ENCODE measurements at places on chromosomes 2 and 18.

DNA sequence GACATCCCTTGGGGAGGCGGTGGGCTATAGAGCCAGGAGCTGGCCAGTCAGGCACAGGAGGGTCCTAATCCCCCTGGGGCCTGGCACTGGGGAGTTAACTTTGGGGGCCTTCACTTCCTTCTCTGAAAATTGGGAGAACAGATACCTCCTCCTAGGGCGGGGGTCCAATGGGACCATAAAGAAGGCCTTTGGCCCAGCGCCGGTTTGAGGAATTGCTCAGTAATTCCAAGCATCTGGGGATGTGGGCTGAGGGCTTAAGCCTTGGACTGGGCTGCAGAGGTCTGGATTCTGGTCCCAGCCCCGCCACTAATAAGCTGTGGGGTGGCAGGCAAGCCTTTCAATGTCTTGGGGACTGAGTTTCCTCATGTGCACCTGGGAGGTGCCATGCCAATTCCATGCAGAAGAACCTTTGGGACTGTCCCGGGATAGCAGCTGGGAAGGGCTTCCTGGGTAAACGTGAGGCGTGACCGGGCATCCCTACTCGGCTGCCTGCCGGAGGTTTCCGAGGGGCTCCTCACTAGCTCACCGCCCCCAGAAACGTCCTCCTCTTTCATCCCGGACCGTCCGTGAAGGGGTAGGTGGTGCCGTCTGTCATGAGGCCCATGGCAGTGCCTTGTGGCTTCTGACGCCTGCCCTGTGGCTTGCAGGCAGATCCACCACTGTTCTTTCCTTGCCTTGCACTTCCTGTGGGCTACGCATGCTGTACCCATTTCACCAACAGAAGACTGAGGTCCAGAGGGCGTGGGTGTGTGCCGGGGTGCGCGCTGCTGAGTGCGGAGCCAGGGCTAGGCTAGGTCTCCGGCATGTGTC lies 67.4 kb upstream of the HPCAL1 start:
- no peak for DNase-seq

- DNase-seq: no peak
Measured at GRCh38 chr2:133253793-133254192, 314.5 kb downstream of the NCKAP5 start.

GRCh38 chr2:220417503-220417902 lies 790.1 kb downstream of the SLC4A3 start:
- DNase-seq: no peak

DNA sequence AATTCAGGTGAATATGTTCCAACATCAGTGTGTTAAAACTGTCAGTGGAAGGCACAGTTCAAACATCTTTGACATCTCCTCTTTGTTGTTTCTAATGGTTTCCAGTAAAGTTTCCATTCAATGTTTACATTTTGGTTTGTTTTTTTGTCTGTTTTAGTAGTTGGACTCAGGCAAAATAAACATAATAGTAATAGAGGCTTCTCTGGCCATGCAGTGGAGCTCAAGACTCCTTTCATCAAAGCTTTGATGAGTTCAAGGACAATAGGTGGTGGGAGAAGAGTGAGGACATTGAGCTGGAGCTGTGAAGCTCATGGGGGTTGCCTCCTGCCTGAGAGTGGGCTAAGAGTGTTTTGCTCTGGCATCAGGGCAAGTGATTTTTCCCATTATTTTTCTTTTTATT lies 1853.7 kb upstream of the CELF4 start:
- no peak for DNase-seq

GRCh38 chr2:105104208-105104731 lies 66.4 kb downstream of the MRPS9 start:
- no peak for DNase-seq

- DNase-seq: no peak
Measured at GRCh38 chr2:42060028-42060427, 12.2 kb downstream of the PKDCC start.

GRCh38 chr2:161905389-161906046 lies 168.5 kb downstream of the DPP4 start:
- DNase-seq: no peak

GRCh38 chr2:226733189-226733858 lies 66.3 kb downstream of the IRS1 start:
- DNase-seq: no peak

GRCh38 chr2:71643674-71644357 lies 190.5 kb downstream of the DYSF start:
- no peak for DNase-seq

DNA sequence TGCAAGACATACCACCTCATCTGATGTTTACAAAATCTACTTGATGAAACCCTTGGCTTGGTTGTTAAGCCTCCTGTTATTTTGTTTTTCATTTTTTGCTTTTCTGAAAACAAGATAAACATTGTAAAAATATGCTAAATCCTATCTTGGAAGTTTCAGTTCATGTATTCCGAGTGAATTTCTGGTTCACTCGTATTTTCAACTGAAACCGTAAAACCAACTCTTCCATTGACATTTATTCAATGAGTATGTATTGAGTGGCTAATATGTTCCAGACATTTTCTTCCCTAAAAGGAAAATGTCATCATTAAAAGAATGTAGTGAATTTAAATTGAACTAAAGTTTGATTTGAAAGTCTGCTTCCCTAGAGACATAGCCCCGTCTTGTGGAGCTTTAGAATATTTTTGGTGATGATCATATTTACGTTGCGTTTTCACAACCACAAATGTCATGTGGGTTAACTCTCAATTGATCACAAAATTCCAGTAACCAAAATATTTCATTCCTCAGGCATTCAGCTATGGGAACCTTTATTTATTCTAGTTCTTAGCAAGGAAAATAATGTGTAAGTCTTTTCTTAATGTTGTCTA lies 204.2 kb downstream of the MBD2 start:
- no peak for DNase-seq

GRCh38 chr18:79962835-79963657 lies 1.4 kb upstream of the HSBP1L1 start:
- peak; percentile 60 for DNase-seq

GRCh38 chr2:68057658-68058396 lies 5.0 kb downstream of the C1D start:
- no peak for DNase-seq

GRCh38 chr2:32718752-32719151 lies 90.9 kb downstream of the TTC27 start:
- DNase-seq: no peak

GRCh38 chr2:120736202-120736623 lies 545 bp downstream of the GLI2 start:
- no peak for DNase-seq

DNA sequence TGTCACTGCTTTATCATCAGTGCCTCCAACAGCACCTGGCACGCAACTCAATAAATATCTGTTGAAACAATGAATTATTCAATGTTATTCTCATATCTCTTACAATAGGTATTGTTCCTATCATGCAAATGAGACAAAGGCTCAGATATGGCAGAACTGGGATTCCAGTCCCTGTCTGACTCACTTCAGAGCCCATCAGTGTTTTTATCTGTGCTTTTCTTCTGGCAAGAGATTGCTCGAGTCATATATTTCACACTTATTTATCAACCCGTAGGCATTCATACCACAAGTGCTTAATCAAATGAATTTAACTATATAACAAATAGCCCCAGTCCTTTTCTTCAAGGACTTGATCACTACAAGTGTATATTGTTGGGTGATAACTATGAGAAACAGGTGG lies 76.4 kb upstream of the TSPYL6 start:
- no peak for DNase-seq

- peak; percentile 64 for DNase-seq
Measured at GRCh38 chr2:241064008-241064801, 37.9 kb downstream of the MTERF4 start.

DNA sequence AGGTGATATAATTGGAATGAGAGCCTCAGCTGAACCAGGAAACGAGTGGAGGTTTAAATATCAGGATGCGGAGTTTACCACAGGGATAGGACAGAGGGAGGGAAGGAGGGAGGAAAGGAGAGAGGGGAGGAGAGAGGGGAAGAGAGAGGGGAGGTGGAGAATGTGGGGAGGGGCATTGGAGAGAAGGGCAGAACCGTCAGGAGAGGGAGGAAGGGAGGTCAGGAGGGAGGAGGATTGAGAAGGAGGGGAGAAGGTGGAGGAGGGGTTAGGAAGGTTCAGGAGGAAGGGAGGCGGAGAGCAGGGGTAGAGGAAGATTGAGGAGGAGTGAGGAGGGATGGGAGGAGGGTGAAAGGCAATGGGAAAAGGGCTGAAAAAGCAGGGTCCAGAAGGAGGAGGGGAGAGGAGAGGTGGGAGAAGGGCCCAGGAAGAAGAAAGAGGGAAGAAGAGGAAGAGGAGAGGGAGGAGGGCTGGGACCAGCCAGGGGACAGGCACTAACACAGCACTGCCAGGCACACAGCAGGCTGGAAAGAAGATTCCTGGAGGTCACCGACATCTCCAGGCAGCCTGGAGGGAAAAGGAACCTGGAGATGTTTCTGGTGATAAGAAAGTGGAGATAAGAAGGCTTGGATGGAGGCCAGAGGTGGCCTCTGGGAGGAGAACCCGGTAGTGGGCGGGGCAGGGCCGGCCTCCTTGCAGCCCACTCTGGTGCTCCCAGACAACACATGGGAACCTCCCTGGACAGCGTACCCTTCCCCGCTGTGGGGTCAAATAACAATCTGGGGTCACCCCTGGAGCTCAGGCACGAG lies 176.7 kb upstream of the SMAD2 start:
- no peak for DNase-seq

GRCh38 chr18:75200071-75200470 lies 8.9 kb downstream of the PTGR3 start:
- no peak for DNase-seq

- no peak for DNase-seq
Measured at GRCh38 chr2:218471982-218472381, 53.1 kb downstream of the VIL1 start.

DNA sequence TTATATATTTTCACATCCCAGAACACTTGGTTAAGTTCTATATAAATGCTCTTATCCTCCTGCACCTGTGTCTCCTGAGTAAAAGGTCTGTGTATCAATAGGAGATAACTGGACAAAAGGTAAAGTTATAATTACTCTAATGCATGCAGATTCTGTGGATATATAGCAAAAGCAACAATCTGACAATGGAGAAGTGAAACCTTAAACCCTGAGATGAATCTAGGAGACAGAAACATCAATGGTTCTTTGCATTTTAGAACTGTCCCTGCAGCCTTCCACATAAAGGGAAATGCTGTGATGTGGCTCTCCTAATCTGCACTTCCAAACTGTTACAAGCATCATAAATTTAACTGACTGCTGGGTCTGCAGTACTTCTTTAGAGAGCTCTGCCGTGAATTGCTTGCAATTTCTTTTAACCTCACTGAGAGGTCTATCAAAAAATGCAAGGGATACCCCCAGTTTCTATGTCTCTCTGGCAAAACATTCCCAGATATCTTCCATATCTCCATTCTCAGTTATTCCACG lies 42.8 kb upstream of the FSIP2 start:
- no peak for DNase-seq

GRCh38 chr2:240955306-240956170 lies 42.9 kb upstream of the SNED1 start:
- no peak for DNase-seq

GRCh38 chr2:240502430-240503121 lies 55.2 kb downstream of the ANKMY1 start:
- no peak for DNase-seq

DNA sequence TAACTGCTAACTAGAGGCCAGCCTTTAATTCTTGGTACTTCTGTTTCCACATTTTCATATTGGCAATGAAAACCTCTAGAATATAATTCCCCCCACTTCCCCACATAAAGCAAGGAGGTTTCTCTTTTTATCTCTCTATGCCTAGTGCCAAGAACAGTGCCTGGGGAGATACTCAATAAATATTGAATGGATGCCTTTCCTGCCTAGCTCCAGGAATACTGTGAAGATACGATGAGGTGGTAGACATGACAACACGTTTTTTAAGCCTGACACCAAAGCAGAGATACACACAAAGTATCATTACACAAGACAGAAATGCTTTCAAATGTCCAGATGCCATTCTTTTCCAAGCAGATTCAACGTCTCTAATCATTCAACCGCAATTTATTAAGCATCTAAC lies 535.5 kb downstream of the XIRP2 start:
- DNase-seq: no peak

- no peak for DNase-seq
Measured at GRCh38 chr2:127117603-127118002, 10.6 kb upstream of the BIN1 start.

DNA sequence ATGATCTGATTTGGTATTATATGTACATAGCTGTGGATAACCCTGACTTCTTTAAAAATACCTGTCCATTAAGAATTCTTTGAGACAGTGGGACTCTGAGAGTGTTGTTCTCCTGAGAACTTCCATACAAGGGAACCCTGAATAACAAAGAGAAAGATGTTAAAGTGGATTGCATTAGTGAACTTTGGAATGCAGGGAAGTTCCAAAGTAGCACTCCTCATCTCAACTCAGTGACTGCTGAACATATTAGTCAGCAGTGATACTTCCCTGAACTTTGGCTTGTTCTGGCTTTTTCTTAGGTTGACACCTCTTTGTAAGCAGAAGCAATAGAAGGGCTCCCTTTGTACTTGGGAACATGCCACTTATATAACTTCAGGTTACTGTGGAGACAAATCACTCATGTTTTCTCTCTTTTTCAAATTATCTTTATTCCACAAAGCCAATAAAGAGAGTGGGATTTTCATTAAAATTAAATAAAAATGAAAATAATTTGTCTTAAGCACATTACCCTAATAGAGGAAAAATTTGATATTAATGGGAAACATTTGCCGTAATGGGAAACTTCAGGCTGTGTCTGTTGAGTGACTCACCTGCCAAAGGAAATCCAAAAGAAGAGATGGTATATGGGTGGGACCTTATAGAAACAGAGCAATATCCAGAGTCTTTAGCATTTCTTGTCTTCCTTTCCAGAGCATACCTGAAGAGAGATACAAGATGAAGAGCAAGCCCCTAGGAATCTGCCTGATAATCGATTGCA lies 33.3 kb downstream of the CFLAR start:
- no peak for DNase-seq

DNA sequence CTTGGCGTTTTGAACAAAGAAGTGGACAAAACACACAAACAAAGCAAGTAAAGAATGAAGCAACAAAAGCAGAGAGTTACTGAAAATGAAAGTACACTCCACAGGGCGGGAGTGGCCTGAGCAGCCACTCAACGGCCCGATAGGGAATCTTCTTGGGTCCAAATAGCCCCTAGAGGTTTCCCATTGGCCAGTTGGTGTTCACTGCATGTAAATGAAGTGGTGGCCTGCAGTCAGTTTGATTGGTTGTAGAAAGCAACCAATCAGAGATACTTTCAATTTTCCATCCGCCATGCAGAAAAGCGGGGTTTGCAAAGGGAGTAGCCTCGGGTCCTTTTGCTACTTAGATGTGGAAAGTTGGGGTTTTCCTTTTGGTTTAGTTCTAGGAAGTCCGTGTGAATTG lies 31.6 kb downstream of the CYBRD1 start:
- DNase-seq: peak; percentile 41

Data from CD4-positive, alpha-beta T cell treated with Interleukin-4 for 1 hour (primary cell).